ENCODE measurements at places on chromosomes 2 and 18. TPM values are rescaled to one million over a fixed set of nuclear protein-coding genes. Genes with fewer than 3 reads are reported as not detected.
A peak's percentile ranks its signal among the peaks of the same experiment; 100 is the strongest.

- DNase-seq, result no peak
Measured at GRCh38 chr2:12300019-12300602, 416.6 kb upstream of the TRIB2 start.

The KCNE4 gene
- 2.5 TPM for polyA plus RNA-seq

DNA sequence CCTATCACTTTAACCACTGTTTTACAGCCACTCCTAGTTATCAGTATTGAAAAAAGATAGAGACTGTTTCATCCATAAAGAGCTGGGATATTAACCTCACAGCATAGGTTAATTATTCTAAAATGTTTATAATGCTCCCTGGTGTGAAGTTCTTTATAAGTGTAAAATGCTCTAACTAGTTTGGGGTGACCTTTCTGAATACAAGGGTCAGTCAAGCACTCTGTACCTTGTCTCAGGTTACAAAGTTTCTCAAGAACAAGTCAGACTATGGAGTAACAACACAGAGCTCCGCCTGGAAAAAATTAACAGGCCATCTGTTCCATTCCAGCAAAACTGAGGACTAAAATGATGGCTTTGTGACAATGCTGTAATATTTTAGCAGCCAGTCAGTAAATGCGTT lies 107.4 kb downstream of the NOL4 start:
- peak; percentile 71 for DNase-seq

GRCh38 chr2:241773511-241774418 lies 2.9 kb upstream of the GAL3ST2 start:
- peak; percentile 11 for DNase-seq

- DNase-seq, result no peak
Measured at GRCh38 chr2:175309799-175310198, 128.3 kb upstream of the ATP5MC3 start.

The NEMP2 gene
- polyA plus RNA-seq, result 0.45 TPM

DNA sequence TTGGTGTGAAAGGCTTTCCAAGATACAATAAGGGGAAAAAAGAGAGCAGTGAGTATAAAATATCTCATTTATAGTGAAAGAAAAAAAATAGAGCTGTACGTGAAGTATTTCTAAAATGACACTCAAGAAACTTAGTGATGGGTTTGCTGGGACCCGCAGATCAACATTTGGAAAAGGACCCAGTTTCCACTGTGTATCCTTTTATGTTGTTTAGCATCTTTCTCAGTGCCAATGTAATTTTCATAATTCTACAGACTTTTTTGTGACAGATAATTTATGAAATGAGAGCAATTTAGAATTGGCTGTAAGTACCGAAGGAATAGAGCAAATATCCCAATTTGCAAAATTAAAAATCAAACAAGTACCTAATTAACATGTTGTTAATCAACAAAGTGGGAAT lies 116.9 kb downstream of the SH3BP4 start:
- DNase-seq, result no peak

GRCh38 chr2:19911808-19912509 lies 10.2 kb upstream of the TTC32 start:
- DNase-seq, result no peak

DNA sequence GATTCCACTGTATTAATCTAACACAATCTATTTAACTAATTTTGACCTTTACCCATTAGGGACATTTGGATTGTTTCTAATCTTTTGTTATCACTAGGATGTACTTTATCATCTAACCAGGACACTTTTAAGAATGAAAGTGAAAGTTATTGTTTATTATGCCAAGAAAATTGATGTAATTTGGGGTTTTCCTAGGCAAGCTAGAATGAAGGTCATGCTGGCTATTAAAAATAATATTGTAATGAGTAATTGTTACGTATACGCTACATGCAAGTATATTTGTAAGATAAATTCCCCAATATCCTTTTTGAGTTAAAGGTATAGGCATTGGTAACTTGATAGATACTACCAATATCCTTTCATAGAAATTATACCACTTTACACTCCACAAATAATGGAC lies 74.6 kb downstream of the COL5A2 start:
- DNase-seq, result no peak

The SCRN3 gene
- polyA plus RNA-seq, result 33.3 TPM

DNA sequence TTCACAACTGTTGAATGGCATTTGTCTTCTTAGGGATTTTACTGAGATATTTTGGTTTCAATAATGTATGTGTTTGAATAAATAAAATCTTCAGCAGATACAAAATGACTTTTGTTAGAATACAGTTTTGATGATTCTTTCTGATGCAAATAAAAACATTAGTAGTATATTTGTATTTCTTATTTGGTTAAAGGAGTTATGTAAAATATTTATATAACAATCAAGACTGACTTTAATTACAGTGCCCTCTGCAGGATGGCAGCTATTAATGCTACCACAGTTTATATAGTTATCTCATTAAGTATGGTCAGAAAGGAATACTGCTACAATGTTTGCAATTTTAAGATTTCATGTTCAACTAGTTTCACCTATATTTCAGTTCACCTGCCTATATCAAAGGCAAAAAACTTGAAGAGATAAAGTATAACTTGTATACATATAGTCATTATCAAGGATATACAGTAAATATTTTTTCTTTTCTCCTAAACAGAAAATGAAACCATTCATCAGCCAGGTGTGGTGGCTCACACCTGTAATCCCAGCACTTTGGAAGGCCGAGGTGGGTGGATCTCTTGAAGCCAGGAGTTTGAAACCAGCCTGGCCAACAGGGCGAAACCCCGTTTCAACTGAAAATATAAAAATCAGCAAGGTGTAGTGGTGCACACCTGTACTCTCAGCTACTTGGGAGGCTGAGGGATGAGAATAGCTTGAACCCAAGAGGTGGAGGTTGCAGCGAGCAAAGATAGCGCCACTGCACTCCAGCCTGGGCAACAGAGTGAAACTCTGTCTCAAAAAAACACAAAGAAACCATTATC lies 19.8 kb downstream of the ARL5A start:
- DNase-seq, result peak; percentile 39

The PFN4 gene
- 0.66 TPM for polyA plus RNA-seq

DNA sequence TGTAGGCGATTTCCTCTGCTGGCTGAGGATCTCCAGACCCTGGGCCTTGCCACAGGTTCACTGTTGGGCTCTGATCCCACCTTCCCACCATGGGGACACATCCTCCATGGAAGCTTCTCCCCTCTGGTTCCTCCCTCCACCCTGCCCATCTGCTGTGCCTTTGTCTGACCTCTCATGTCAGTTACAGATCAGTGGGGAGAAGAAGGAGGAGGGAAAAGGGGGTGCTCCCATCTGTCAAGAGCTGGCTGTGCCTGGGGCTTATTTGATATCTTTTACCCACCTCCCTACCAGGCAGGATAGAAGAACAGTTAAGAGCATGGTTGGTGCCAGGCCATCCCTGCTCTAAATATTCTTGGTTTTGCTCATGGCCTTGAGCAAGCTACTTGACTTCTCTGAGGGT lies 12.3 kb upstream of the DNAJB2 start:
- no peak for DNase-seq

The CTNNA2 gene
- 0.27 TPM for polyA plus RNA-seq

- no peak for DNase-seq
Measured at GRCh38 chr2:189673661-189674373, 653 bp upstream of the ANKAR start.

DNA sequence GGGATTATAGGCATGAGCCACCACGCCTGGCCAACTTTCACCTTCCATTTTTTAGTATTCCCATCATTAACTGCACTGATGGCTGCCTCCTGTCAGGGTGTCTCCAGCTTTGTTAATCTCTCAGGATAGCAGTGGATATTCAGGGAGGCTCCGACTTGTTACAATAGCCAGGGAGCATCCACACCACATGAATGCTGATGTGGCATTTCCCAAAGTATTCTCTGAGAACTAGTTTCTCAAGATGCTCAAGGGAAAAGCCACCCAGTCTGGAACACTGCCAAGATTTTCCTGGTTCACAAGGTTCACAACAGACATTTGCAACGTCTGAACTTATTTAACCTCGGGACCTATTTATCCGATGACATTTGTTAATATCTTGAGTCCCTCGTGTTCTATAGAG lies 33.8 kb downstream of the ZNF519 start:
- DNase-seq, result no peak

GRCh38 chr2:45696708-45697107 lies 45.2 kb downstream of the PRKCE start:
- DNase-seq, result peak; percentile 22

The ERMN gene
- 0.53 TPM for polyA plus RNA-seq

DNA sequence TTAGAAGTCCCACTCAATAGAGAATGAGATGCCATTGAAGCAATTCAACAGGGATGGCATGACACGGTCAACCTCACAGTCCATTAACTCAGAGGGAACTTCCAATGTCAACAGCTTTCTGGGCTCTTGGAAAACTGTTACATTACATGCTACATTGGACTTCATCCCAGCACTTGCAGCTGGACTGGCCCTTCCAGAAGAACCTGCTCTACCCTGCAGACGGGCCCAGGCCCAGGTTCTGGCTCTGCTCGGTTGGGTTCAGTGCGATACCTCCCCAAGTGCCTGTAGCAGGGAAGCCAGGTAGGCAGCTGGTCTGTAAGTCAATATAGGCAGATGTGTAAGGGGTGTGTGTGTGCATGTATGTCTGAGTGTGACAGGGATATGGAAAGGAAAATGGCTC lies 12.9 kb downstream of the LAMA1 start:
- no peak for DNase-seq

The ZAP70 gene
- 15.9 TPM for polyA plus RNA-seq

- DNase-seq, result no peak
Measured at GRCh38 chr2:217751952-217752351, 250.8 kb downstream of the TNS1 start.

The SERPINB13 gene
- not detected for polyA plus RNA-seq

GRCh38 chr18:77086034-77086433 lies 46.5 kb downstream of the MBP start:
- no peak for DNase-seq

- no peak for DNase-seq
Measured at GRCh38 chr2:14702258-14702657, 69.7 kb downstream of the LRATD1 start.

DNA sequence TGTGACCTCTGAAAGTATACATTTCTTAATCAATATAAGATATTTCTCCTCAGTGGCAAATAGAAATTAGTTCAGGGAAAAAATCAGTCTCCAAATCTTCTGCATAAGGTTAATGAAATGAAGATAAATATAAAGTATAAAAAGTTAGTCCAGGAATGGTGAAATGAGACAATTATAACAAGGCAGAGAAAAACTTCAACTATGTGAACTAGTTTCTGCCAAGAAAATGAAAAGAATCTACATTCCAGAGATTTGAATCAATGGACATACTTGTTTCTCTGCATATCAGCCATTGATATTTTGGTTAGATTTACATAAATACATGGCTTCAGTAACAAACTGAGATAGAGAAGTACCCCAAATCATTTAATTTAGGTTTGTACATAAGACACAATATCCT lies 249.0 kb downstream of the EXOC6B start:
- no peak for DNase-seq

DNA sequence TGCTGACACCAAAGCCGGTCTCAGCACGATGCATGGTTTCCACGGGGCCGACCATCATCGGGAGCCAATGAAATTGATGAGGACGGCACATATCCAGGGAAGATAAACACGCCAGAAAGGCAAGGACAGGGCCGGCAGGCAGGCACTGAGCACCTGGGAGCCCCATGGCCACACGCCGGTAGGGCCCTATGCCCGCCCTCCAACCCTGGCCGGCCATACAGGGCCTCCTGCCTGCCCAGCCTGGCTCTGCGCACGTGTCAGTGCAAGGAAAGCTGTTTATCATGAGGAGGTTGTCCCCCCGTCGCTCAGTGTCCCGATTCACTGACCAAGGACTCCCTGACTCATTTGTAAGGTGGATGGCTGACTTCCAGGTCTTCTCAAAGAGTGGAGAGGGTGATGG lies 237.5 kb downstream of the GLI2 start:
- no peak for DNase-seq

The SMARCAL1 gene
- 15.4 TPM for polyA plus RNA-seq

- peak; percentile 63 for DNase-seq
Measured at GRCh38 chr2:172253190-172254052, 150.7 kb upstream of the DLX2 start.

- no peak for DNase-seq
Measured at GRCh38 chr18:78784861-78785260, 194.8 kb upstream of the SALL3 start.

DNA sequence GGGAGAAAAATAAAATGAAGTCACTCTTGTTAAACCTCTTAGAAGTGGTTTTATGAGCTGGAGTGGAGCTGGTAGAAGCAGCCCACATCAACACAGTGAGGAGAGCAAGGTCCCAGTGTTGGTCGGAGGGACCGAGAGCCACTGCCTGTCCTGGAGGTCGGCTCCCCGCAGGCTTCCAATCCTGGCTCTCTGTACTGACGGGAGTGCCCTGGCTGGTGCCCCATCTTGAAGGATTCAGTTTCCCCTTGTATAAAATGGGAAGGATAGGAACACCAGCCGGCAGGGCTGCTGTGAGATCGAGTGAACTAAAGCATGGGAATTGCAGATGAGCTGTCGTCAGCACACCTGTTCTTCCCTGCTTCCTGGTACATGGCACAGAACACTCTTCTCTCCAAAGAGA lies 104.3 kb upstream of the ID2 start:
- DNase-seq, result no peak

DNA sequence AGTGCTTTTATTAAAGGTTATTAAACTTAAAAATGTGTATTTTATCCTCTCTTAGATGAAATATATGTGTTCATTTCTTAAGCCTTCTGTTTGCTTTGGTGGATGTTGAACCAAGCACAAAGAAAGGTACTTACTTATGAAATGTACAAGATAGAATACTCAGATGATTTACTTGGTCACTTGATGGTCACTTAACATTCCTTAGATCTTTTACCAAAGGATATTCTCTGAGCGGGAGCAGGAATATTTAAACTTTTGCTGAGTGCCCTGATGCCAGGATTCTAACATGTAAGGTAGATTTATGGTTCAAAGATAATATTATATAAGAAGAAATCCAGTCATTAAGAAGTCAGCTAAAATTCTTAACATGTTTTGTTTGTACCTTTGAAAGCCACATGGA lies 193.5 kb upstream of the ZEB2 start:
- no peak for DNase-seq

The CENPO gene
- polyA plus RNA-seq, result 9.1 TPM

DNA sequence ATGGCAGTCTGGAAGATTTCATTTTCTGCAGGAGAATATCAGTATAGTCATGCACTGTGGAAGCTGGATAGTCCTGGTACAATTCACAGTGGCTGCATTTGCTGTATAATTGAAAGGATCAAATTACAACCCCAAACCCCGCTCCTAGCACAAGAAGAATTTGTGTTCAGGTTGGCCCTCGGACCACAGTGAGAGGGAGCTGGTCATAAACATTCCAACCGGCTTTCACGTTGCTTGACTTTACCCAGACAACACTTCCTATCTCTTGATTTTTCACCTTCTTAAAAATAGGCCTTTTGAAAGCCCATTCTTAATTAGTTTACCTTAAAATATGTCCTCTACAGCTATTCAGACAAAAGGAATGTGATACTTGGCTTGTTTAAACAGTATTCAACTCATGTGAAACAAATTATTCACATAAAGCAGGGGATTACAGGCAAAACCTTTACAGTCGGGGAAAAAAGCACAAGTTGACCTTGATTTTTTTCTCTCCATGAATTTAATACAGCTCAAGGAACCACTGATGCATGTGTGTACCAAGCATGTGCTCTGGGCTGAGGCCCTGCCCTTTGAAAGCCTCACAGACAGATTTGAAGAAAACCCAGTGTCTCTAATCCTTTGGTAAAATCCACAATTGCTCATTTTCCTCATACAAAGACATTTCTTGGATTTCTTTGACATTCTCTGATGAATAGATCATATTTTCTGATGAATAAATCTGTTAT lies 143.0 kb upstream of the SOX11 start:
- no peak for DNase-seq

- DNase-seq, result no peak
Measured at GRCh38 chr2:164755952-164756351, 85.7 kb downstream of the COBLL1 start.

Data from small intestine (tissue), 16 donors.